GM04503 (cell line): ENCODE measurements at places on chromosomes 7 and 10.

DNA sequence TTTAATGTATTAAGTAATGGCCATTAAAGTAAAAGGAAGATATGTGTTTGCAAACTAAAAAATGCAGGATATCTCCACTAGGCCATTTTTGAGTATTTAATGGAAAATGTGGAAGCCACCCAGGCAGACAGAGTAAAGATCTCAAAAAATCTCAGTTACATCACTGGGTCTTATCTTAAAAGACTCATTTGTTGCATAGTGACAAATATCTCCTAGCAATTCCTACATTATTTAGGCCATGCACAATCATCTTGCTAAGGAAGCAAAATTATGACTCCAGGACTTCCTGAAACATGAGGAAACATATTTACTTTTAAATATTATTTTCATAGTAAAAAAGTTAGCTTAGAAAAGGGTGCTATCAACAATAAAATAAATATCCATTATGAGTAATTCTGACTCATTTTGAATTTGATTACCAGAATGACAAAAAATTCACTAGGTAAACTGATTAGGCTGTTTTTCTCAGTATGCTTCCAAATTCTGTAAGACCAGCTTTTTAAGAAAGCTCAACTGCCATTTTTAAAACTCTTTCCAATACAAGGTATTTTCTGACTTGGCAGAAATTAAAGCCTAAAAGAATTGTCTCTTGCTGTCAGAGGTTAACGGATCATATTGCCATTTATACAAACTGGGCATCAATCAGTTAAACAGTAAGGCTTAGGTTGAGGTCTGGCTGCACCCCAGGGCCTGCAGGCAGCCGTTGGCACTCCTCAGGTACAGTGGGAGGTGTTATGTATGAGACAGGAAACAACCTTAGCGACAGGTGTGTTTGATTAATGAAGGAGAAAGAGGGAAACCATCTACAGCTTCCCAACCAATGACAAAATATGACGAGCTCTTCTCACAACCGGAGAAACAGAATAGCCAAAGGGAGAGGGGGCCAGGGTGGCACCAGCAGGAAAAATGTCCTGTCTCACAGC lies 31.8 kb downstream of the PCLO start:
- no peak for DNase-seq

DNA sequence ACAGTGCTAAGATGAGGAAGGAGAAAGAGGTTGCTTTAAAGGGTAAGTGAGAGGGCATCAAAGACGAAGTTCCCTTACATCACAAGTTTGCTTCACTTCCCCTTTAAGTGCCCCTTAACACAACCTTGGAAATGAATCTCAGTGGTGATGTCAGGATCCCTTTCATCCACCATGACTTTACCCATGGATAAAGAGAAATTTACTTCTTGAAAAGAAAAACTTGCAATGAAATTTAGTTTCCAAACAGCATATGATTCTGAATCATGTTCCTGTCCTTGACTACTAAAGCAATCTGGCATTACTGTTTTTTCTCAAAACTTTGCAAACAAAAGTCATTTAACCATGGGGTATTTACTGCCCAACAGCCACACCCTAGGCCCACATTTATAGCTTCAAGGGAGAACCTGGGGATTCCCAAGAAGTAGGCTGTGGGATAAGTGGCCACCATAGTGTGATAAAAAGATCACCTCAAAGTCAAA lies 135.9 kb downstream of the ITGB8 start:
- DNase-seq: no peak

GRCh38 chr7:54483523-54483922 lies 58.7 kb upstream of the VSTM2A start:
- no peak for DNase-seq

DNA sequence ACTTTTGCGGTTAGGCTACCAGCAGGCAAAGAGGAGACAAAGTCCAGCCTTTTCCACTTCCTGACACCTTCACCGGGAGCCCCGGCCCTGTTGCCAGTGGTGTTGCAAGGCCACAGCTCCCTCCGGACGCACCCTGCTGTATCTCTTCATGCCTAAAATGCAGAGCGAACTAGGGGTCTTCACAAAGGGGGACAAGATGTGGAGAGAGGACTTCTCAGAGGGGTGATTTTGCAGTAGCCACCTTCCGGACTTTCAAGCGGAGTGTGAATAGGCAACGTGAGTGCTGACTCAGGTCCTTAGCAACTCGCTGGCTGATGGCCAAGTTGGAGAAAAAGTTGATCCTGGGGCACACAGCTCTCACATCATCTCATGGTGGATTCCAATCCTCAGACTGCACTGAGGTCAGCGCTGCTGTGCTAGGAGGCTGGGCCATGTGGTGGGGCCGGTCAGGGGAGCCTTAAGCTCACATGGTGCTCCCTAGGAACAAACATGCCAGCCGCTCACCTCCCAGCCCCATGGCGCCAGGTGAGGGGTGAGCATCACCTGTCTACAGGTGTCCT lies 166.3 kb downstream of the LCOR start:
- DNase-seq: no peak

DNA sequence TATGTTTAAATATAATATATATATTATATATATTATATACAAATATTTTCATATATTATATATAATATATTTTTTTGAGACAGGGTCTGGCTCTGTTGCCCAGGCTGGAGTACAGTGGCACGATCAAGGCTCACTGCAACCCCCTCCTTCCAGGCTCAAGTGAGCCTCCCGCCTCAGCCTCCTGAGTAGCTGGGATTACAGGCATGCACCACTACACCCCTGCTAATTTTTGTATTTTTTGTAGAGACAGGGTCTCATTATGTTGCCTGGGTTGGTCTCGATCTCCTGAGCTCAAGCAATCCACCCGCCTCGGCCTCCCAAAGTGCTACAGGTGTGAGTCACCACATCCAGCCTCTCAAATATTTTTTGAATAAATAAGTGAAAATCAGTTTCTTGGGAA lies 215.5 kb downstream of the GATA3 start:
- no peak for DNase-seq

- DNase-seq: no peak
These were observed 120.0 kb downstream of the SGMS1 start for GRCh38 chr10:50503661-50504320.

DNA sequence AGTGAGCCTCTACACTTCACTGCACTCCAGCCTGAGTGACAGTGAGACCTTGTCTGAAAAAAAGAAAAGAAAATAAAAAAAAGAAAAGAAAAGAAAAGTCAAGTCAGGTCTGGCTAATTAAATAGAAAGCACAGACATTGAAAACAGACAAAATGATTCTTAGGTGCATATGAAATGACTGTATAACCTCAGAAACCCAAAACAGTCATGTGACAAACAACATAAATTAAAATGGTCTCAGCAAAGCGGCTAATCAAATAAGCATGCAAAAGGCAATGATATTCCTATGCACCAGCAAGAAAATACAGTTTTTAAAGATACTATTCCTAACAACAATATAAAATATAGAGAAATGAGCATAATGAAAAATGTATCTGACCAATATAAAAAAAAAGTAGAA lies 38.3 kb downstream of the LRRC20 start:
- no peak for DNase-seq

GRCh38 chr10:103467406-103467805 lies 8.7 kb upstream of the CALHM1 start:
- no peak for DNase-seq

- no peak for DNase-seq
These were observed 264.4 kb upstream of the TCERG1L start for GRCh38 chr10:131575877-131576276.

GRCh38 chr10:4278186-4278585 lies 493.2 kb upstream of the KLF6 start:
- DNase-seq: no peak

DNA sequence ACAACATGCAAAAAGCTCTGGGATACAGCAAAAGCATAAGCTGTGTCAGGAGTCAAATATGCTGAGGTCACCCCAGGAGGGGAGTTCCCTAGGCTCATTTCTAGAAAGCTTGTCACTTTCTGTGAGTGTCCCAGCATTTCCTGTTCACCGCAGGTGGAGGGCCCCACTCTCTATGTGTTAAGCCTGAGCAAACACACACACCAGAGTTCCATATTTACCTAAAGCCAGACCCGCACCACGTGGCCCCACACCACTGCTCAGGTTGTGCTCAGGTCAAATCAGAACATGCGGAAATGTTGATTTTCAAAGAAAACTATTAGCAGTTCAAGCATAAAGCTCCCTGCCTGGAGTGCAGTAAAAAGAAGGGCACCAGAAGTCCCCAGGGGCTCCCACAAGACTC lies 259.6 kb upstream of the PPP2R2D start:
- no peak for DNase-seq

DNA sequence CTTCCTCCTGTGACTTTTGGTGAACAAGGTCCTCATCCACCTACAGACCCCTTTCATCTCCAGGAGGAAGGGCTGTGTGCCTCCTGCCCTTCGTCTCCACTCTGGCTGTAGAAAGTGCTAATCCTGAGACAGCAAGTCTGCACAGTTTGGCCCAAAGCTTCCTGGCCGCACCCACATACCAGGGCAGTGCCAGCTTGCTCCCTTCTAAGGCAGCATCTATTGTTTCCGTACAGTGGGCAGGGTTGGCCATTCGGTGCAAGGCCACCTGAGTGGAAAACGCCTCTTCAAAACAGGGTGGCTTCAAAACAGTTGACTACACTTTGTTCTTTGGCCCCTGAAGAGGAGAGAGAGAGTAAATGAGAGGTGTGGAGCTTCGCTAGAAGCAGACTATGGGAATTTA lies 134.1 kb upstream of the KLF14 start:
- DNase-seq: no peak

DNA sequence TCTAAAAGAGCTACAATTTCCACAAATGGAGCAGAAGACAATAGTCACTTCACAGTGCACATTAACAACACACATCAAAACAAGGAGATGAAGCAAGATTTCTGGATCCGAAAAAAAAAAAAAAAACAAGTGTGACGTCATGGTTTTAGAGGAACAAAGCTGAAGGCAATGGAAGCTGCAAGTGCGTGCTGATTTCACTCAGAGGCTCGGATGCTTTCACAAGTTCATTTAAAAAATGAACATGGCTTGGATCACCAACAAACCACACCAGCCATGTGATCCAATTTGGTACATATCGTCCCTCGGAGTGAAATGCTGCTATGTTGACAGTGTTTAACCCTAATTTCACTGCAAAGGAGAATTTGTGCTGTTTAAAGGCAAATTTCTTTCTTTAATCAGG lies 337.0 kb upstream of the PRKCQ start:
- DNase-seq: no peak

DNA sequence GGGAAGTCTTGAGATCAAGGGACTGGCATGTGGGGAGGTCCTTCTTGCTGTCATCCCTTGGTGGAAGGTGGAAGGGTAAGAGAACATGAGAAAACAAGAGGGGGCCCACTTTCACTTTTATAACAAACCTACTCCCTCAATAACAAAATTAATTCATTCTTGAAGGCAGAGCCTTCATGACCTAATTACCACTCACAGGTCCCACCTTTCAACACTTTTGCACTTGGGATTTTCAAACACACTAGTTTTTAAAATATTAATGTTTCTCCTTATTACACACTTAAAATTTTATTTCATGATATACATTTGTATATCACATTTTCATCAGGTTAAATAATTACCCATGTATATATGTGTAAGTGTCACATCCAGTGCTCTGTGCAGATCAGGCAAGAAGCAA lies 2.0 kb downstream of the ST7 start:
- no peak for DNase-seq

- no peak for DNase-seq
These were observed 49.3 kb upstream of the IL6 start for GRCh38 chr7:22677680-22678079.

DNA sequence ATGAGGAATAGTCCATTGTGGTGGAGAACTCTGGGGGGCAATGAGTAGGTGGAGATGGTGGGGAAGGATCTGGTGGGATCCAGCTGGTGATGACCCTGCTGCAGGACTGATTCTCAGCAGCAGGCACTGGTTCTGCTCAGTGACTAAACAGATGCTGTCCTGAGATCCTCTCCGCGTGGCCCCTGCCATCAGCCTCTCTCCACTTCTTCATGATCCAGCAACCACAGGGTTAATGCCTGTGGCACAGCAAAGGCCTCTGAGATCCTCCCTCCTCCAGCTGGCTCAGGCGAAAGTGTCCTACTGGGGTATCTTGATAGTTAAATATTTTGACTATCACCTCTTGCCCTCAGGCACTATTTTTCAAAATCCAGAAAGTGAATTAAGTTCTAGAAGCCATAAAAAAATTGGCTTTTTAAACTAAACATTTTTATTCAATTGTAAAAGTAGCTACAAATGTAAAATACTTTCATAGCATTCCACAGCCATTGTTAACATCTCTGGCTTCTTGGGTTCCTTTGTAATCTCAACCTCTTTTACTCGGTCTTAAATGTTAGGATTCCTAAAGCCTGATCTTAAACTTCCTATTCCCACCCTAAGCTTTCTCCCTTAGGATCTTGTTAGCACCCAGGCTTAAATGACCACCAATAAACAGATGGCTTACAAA lies 13.1 kb downstream of the PLAU start:
- DNase-seq: no peak

DNA sequence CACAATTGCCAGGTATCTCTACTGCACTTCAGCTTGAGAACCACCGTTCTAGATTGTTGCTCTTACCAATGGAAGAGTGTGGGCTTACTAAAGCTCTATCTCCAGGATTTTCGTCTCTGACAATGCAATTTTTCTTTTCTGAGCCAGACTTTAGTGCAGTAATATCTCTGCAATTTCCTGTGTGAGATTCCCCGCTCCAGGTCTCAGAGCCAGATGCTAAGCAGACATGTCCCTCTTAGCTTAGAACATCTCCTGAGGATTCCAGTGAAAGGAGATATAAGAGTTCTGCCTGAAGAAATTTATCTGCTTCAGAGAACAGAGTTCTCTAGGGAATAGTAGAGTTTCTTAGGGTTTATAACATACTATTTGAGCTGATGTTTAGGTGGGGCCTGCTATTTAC lies 82.0 kb downstream of the SND1 start:
- no peak for DNase-seq

DNA sequence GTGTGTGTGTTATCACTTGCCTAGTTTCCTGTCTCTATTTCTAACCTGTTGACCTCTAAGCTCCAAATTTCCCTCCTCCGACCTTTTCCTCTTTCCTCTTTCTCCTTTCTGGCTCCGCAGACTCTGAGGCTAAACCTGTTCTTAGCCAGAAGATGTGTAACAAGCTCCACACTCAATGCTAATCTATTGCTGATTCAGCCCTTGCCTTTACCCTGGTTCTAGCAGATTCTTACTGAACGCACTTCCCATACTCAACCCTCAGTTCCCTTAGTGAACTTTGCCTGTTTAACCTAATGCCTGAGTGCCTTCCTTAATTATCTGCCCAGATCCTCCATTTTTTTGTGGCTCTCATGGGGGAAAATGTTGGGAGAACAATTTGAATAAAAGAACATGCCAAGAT lies 30.0 kb upstream of the SGMS1 start:
- no peak for DNase-seq

- no peak for DNase-seq
These were observed 43.6 kb downstream of the MDH2 start for GRCh38 chr7:76091506-76091905.

GRCh38 chr10:129704786-129705525 lies 237.9 kb downstream of the MGMT start:
- DNase-seq: peak; percentile 34

- DNase-seq: peak; percentile 49
These were observed 78.1 kb downstream of the TPST1 start for GRCh38 chr7:66283003-66283920.
